Esophagus muscularis mucosa (tissue), 4 donors: ENCODE measurements at places on chromosomes 16 and 17. TPM values are rescaled to one million over a fixed set of nuclear protein-coding genes. Genes with fewer than 3 reads are reported as not detected.

Gene CIITA
- total RNA-seq, result 11.2 TPM

Gene TMIGD1
- not detected for total RNA-seq

Gene G6PC1
- 0.06 TPM for total RNA-seq

Gene TNFRSF12A
- 79.3 TPM for total RNA-seq

Gene NSF
- 19.9 TPM for total RNA-seq

Gene KRTAP2-4
- total RNA-seq, result not detected

Gene ACSM2A
- total RNA-seq, result not detected

Gene CCL7
- not detected for total RNA-seq

Gene SRP68
- 41.9 TPM for total RNA-seq

Gene ENPP7
- not detected for total RNA-seq

- H3K27me3 ChIP-seq, result peaks cover 12% of the 10 kb centered on the region
- DNase-seq, result no peak
- no peak overlapping the region for H3K27ac ChIP-seq
Observed at GRCh38 chr17:82384051-82384729, 12.6 kb downstream of the UTS2R start.

DNA sequence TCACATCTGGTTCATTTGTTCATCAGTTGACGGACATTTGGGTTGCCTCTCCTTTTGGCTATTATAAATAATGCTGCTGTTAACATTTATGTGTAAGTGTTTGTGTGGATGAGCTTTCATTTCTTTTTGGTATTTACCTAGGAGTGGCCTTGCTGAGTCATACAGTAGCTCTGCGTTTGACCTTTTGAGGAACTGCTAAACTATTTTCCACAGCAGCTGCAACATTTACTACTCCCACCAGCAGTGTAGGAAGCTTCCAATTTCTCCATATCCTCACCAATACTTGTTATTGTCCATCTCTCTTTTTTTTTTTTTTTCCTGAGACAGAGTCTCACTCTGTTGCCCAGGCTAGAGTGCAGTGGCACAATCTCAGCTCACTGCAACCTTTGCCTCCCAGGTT, 20.7 kb upstream of the PLCG2 start:
- H3K4me1 ChIP-seq, result no peaks in the 10 kb centered on the region
- H3K36me3 ChIP-seq, result no peaks in the 10 kb centered on the region
- DNase-seq, result no peak
- H3K4me3 ChIP-seq, result no peak overlapping the region
- H3K27me3 ChIP-seq, result no peaks in the 10 kb centered on the region

GRCh38 chr16:23753908-23754593, 775 bp upstream of the CHP2 start:
- peak overlapping the region; percentile 31 for H3K4me3 ChIP-seq
- DNase-seq, result no peak
- no peaks in the 10 kb centered on the region for H3K36me3 ChIP-seq
- H3K27me3 ChIP-seq, result peaks cover 58% of the 10 kb centered on the region
- H3K4me1 ChIP-seq, result peaks cover 7% of the 10 kb centered on the region

GRCh38 chr16:16120382-16121184, 102.7 kb downstream of the ABCC6 start:
- DNase-seq, result peak; percentile 93
- H3K27ac ChIP-seq, result peak overlapping the region; percentile 76

DNA sequence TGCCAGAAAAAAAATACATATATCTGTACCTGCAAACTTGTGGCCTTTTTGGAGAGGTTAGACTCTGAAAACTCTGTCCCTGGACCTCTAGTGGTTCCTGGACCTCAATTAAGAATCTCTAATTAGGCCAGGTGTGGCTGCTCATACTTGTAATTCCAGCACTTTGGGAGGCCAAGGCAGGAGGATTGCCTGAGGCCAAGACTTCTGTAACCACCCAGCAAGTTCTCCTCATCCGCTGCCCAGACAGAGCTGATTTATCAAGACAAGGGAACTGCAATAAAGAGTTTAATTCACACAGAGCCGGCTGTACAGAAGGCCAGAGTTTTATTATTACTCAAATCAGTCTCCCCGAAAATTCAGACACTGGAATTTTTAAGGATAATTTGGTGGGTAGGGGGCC, 4.2 kb downstream of the ASPA start:
- DNase-seq, result no peak
- H3K4me3 ChIP-seq, result no peak overlapping the region
- H3K36me3 ChIP-seq, result no peaks in the 10 kb centered on the region
- no peaks in the 10 kb centered on the region for H3K27me3 ChIP-seq

DNA sequence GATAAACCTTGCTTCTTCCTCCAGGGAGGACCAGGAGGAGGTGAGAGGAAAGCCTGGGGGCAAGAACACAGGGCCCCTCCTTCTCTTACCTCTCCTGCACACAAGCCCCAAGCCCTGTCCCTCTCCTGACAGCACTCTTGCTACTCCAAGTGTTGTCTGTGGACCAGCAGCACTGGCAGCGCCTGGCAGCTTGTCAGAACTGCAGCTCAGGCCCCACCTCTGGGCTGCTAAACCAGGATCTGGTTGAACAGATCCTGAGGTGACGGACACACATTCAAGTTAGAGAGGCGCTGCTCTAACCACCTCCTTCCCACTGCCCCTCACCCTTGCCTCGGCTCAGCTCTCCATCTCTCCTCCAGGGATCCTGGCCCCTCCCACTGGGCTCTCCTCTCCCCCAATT, 56.5 kb downstream of the SRCIN1 start:
- H3K4me3 ChIP-seq, result no peak overlapping the region
- no peaks in the 10 kb centered on the region for H3K27me3 ChIP-seq
- no peaks in the 10 kb centered on the region for H3K36me3 ChIP-seq

GRCh38 chr17:46841561-46842379, 9.6 kb upstream of the WNT9B start:
- peak overlapping the region; percentile 25 for H3K4me3 ChIP-seq
- no peak overlapping the region for H3K27ac ChIP-seq
- H3K27me3 ChIP-seq, result peaks cover 15% of the 10 kb centered on the region
- H3K4me1 ChIP-seq, result no peaks in the 10 kb centered on the region
- DNase-seq, result no peak

DNA sequence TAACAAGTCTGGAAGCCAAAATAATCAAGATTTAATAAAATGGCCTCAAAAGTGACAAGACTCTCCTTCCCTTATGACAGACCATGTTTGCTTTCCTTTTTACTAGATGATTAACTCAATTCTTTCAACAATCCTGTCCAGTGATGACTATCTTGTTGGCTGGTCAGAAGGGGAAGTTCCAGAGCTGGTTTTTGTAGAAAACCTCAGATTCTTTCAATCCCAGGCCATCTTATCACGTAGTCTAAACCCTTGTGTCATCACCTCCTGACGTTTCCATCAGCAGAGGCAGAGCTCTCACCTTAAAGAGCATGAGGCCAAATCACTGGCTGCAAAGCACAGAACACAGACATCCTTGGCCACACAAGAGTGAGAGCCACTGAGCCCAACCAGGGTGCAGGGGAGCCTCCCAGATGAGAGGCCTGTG, 125.3 kb downstream of the ANKRD11 start:
- no peaks in the 10 kb centered on the region for H3K36me3 ChIP-seq
- no peak overlapping the region for H3K27ac ChIP-seq
- H3K27me3 ChIP-seq, result no peaks in the 10 kb centered on the region
- no peak for DNase-seq

GRCh38 chr17:51258756-51259563, 889 bp downstream of the MBTD1 start:
- peaks cover 14% of the 10 kb centered on the region for H3K36me3 ChIP-seq
- peak overlapping the region; percentile 93 for H3K27ac ChIP-seq
- peak overlapping the region; percentile 94 for H3K4me3 ChIP-seq
- no peak for DNase-seq
- no peaks in the 10 kb centered on the region for H3K27me3 ChIP-seq

GRCh38 chr17:19433255-19433654, 22.2 kb downstream of the RNF112 start:
- H3K36me3 ChIP-seq, result no peaks in the 10 kb centered on the region
- H3K27ac ChIP-seq, result no peak overlapping the region
- H3K4me3 ChIP-seq, result no peak overlapping the region

DNA sequence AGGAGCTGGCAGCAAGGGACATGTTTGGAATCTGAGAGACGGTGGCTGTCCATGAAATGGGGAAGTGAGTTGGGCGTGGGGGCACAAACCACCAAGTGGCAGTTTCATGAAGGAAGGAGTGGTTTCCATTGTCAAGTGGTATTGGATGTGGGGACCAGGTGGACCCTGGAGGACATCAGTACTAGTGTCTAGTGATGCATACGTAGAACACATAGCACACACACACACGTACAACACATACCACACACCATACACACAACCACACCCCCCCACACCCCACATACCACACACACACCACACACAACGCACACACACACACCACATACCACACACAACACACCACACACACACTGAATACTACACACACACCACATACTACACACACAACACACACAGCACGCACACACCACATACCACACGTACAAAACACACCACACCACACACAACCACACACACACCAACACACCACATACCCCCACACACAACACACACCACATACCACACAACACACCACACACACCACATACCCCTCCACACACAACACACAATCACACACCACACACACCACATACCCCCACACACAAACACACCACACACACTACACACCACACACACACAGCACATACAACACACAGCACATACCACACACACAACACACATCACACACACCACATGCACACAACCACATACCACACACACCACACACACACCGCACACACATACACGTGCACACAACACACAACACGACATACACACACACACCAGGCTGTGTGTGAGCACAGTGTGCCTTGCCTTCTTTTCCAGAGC, 41.1 kb upstream of the GSE1 start:
- no peaks in the 10 kb centered on the region for H3K27me3 ChIP-seq
- peaks cover 52% of the 10 kb centered on the region for H3K4me1 ChIP-seq
- no peak overlapping the region for H3K27ac ChIP-seq
- no peak for DNase-seq

DNA sequence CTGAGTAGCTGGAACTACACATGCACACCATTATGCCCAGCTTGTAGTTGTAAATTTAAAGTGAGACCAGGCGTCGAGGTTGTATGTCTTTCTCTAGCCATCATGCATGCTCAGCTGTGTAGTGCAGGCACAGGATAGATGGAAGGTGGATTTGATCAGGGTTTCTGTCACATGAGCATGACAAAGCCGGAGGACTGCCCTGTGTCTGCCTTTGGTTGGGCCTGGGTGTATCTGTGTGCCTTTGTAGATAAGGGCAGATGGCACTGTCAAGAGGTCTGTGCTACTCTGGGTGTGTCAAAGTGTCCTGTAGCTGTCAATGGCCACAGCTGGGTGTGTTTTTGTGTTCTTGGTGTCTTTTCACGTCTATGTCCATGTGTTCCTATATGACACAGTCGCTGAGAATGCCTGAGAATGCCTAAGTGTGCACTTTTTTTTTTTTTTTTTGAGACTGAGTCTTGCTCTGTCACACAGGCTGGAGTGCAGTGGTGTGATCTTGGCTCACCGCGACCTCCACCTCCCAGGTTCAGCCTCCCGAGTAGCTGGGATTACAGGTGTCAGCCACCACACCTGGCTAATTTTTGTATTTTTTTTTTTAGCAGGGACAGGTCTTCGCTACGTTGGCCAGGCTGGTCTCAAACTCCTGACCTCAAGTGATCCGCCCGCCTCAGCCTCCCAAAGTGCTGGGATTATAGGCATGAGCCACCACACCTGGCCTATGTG, 4.1 kb upstream of the NAGS start:
- H3K36me3 ChIP-seq, result no peaks in the 10 kb centered on the region
- H3K4me3 ChIP-seq, result no peak overlapping the region
- H3K4me1 ChIP-seq, result peaks cover 10% of the 10 kb centered on the region
- peaks cover 24% of the 10 kb centered on the region for H3K27me3 ChIP-seq
- DNase-seq, result no peak
